Activated CD8-positive, alpha-beta T cell treated with anti-CD3 and anti-CD28 coated beads, Interleukin-2, amount 10 ng/mL, durations not matched to agents 7 days and 5 days (primary cell): ENCODE measurements at places on chromosomes 2 and 18. TPM values are rescaled to one million over a fixed set of nuclear protein-coding genes. Genes with fewer than 3 reads are reported as not detected.

GRCh38 chr18:54215069-54215468, 9.4 kb downstream of the MBD2 start:
- H3K4me1 ChIP-seq = peaks cover 50% of the 10 kb centered on the region
- no peak for DNase-seq
- H3K27ac ChIP-seq = no peak overlapping the region
- H3K27me3 ChIP-seq = no peaks in the 10 kb centered on the region
- H3K36me3 ChIP-seq = peaks cover 9% of the 10 kb centered on the region

GRCh38 chr18:77374446-77374805, 124.8 kb downstream of the GALR1 start:
- no peak overlapping the region for H3K4me3 ChIP-seq
- H3K36me3 ChIP-seq = no peaks in the 10 kb centered on the region
- no peaks in the 10 kb centered on the region for H3K27me3 ChIP-seq
- H3K4me1 ChIP-seq = no peaks in the 10 kb centered on the region

GRCh38 chr2:171244466-171244969, 83.8 kb upstream of the TLK1 start:
- DNase-seq = no peak
- peaks cover 23% of the 10 kb centered on the region for H3K36me3 ChIP-seq
- no peak overlapping the region for H3K4me3 ChIP-seq
- peaks cover 42% of the 10 kb centered on the region for H3K4me1 ChIP-seq

DNA sequence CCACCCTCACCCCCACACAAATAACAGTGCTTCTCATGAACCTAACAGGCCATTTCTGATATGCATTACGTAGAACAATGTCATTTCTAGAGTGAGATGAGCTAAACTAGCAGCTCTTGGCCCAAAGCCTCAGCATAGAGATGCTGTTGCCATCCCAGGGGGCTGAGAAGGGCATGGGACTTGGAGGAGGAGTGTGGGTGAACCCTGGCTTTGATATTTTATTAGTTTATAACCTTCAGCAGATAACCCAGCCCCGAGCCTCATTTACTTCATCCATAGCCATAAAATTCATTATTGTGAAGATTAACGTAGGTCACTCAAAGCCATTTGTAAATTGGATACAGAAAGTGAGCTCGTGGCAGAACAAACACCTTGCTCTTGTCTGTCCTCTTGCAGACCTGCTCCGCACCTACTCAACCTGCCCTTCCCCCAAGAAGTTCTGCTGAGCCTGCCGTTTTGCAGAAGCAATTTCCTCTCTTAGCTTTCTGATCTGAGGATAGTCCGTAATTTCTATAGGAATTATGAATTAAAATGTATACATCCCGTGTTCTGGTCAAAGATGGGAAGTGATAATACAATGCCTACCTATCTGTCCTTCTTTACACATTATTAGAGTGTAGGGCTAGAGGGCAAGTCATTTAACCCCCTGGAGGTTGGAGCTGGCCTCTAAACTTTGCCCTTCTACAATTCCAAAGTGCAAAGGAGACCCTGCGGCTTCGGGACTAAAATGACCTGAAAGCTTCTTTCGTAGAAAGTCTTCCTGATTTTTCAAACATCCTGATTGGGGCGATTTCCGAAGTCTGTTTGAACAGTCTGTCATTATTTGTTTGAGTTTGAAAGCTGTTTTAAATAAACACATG, 187.4 kb downstream of the BCL2 start:
- peaks cover 57% of the 10 kb centered on the region for H3K36me3 ChIP-seq
- H3K4me3 ChIP-seq = no peak overlapping the region
- peaks cover 58% of the 10 kb centered on the region for H3K4me1 ChIP-seq
- no peaks in the 10 kb centered on the region for H3K27me3 ChIP-seq

- peaks cover 21% of the 10 kb centered on the region for H3K27me3 ChIP-seq
- H3K4me1 ChIP-seq = peaks cover 10% of the 10 kb centered on the region
- DNase-seq = peak; percentile 76
- H3K4me3 ChIP-seq = no peak overlapping the region
Measured at GRCh38 chr18:58529714-58530354, 99.1 kb downstream of the ALPK2 start.

DNA sequence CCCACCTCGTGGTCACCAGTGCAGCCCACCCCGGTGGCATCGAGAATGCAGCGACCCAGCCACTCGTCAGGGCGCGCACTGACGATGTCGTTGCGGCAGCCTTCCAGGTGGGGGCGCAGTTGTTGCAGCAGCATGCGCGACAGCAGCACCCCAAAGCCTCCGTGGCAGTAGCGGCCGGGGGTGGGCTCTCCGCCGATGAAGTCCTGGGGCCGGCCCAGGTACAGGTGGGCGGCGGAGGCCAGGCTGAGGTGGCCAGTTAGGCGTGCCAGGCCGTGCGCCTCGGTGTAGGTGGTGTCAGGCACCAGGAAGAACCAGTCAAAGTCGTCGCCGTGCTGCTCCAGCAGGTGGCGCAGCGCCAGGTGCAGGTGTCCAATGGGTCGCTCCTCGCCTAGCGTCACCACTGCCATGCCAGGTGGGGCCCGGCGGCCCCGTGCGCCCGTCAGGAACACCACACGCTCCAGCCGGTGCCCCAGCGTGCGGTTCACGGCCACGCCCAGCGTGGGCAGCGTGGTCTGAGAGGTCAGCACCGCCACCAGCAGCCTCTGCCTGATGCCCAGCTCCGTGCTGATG, 1.9 kb downstream of the CHPF start:
- H3K36me3 ChIP-seq = peaks cover 3% of the 10 kb centered on the region
- H3K27ac ChIP-seq = peak overlapping the region; percentile 34
- DNase-seq = peak; percentile 88

DNA sequence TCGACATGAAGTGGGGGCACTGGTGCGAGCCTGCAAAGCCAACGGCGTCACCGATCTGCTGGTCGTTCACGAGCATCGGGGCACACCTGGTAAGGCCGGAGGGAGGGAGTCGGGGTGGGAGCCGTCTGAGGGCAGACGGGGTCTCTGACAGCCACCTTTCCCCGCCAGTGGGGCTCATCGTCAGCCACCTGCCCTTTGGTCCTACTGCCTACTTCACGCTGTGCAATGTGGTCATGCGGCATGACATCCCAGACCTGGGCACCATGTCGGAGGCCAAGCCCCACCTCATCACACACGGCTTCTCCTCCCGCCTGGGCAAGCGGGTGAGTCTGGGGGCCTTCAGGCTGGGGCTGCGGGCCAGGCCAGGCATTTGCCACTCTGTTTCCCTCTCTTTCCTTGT, 2.9 kb downstream of the IMP4 start:
- DNase-seq = no peak
- peaks cover 58% of the 10 kb centered on the region for H3K36me3 ChIP-seq
- no peaks in the 10 kb centered on the region for H3K27me3 ChIP-seq
- H3K4me1 ChIP-seq = peaks cover 34% of the 10 kb centered on the region

DNA sequence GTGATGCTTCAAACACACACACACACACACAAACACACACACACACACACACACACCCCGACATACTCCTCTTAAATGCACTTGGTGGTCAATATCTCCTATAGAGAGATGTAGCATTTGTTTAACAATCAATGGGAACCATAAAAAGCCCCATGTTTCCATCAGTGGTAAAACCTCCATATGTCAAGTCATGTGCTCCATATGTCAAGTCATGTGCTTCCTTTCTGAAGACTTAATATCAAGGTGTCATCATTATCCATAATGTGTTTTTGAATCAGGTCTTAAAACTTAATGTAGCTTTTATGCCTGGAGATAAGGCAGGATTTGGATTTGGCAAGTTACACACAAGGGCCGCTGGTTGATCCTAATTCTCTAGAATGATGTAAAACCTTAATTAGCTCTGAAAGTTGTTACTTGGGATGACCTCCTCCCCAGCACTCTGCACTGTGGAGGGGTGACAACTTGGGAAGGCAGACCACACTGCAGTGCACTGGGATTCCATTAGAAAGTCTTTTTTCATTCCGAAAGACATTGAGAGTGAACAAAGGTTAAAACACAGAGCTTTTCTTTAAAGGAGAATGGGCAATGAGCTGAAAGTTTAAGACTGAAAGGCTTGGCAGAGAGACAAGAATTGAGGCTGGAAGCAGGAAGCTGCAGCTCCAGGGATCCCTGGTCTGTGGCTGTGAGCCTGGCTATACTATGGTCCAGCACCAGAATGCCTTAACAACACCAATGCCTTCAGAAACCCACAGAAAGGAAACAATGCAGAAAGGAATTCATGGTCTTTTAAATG, 26.4 kb downstream of the ALK start:
- H3K36me3 ChIP-seq = no peaks in the 10 kb centered on the region
- no peak for DNase-seq
- H3K27me3 ChIP-seq = peaks cover 4% of the 10 kb centered on the region
- H3K4me1 ChIP-seq = no peaks in the 10 kb centered on the region

- no peaks in the 10 kb centered on the region for H3K36me3 ChIP-seq
- H3K27me3 ChIP-seq = no peaks in the 10 kb centered on the region
- H3K27ac ChIP-seq = no peak overlapping the region
- H3K4me1 ChIP-seq = no peaks in the 10 kb centered on the region
Measured at GRCh38 chr2:238925281-238925680, 77.4 kb downstream of the TWIST2 start.

- DNase-seq = no peak
- H3K4me1 ChIP-seq = peaks cover 2% of the 10 kb centered on the region
- H3K4me3 ChIP-seq = no peak overlapping the region
Measured at GRCh38 chr2:177689623-177690022, 297.1 kb downstream of the AGPS start.

- H3K4me1 ChIP-seq = no peaks in the 10 kb centered on the region
- no peak overlapping the region for H3K4me3 ChIP-seq
Measured at GRCh38 chr2:75238670-75239330, 39.5 kb upstream of the TACR1 start.

GRCh38 chr2:169673921-169674320, 20.3 kb downstream of the CFAP210 start:
- no peaks in the 10 kb centered on the region for H3K36me3 ChIP-seq
- H3K4me3 ChIP-seq = no peak overlapping the region
- H3K4me1 ChIP-seq = no peaks in the 10 kb centered on the region
- H3K27ac ChIP-seq = no peak overlapping the region
- H3K27me3 ChIP-seq = peaks cover 20% of the 10 kb centered on the region

Gene ACTR3
- 599 TPM for total RNA-seq

Gene FAM124B
- 0.21 TPM for total RNA-seq

Gene EFEMP1
- total RNA-seq = not detected

Gene CHRNG
- not detected for total RNA-seq

Gene CCL20
- total RNA-seq = not detected
